ENCODE measurements at places on chromosomes 16 and 17. TPM values are rescaled to one million over a fixed set of nuclear protein-coding genes. Genes with fewer than 3 reads are reported as not detected.
A peak's percentile ranks its signal among the peaks of the same experiment; 100 is the strongest.

The HBA1 gene
- 3,215 TPM for total RNA-seq

The NUP85 gene
- total RNA-seq: 33.5 TPM

- no peak for DNase-seq
These were observed 31.8 kb upstream of the PITPNM3 start for GRCh38 chr17:6588165-6588564.

DNA sequence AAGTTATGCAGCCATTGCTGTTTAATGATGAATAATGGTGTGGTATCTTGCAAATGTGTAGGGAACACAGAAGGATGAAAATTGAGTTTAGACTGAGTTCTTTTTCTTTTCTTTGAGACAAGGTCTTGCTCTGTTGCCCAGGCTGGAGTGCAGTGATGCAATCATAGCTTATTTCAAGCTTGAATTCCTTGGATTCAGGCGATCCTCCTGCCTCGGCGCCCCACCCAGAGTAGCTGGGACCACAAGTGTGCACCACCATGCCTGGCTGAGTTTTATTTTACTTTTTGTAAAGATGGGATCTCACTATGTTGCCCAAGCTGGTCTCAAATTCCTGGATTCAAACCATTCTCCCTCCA lies 74.6 kb upstream of the TBC1D3K start:
- no peak for DNase-seq

DNA sequence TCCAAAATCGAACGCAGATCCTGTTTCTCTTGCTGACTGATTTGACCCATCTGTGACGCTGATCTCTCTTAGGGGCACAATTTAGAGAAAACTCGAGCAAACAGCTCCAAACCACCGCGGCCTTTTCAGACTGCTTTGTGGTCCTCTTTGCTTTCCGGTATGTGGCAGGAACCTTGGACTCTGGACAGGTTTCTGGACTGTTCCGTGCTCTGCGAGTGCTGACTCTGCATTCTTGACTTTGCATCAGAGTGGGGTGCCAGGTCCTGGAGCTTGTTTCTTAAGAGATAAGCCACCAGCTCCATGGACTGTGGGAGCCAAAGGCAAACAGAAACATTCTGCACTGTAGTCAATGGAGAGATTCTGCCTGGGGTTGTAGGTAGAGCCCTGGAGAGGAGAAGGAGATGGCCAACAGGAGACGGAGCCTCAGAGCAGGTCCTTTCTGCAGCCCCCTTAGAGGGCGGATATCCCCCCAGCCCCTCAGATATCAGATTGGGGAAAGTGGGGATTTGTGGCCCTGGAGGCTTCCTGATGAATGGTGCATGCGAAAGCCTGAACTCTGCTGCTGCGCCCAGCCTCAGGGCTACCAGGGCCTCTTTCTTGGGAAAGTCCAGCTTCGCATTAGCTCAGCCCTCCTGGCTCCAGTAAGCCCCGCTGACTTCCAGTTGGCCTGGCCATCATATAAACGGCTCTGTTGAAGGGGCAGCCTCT lies 65.6 kb downstream of the WIPI1 start:
- DNase-seq: no peak

The MYO15B gene
- 81.4 TPM for total RNA-seq

DNA sequence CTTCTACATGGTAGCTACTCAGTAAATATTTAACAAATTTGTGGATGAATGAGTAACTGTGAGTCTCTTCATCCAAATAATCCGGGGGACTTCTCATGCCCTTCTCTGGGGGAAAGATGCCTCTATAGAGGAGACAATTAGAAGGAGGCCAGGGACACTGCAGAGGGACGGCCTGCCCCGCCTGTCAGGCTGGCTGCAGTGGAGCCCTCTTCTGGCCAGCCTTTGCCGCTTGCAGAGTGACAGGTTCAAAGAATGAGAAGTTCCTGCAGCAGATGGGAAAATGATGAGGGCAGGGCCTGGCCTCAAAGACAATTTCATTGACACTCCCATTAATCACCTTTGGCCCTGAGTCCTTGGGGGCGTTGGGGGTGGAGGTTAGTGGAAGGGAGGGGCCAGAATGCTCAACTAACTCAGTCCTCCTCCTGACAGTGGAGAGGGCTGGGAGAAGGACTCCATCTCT lies 339.0 kb downstream of the MAF start:
- DNase-seq: no peak

DNA sequence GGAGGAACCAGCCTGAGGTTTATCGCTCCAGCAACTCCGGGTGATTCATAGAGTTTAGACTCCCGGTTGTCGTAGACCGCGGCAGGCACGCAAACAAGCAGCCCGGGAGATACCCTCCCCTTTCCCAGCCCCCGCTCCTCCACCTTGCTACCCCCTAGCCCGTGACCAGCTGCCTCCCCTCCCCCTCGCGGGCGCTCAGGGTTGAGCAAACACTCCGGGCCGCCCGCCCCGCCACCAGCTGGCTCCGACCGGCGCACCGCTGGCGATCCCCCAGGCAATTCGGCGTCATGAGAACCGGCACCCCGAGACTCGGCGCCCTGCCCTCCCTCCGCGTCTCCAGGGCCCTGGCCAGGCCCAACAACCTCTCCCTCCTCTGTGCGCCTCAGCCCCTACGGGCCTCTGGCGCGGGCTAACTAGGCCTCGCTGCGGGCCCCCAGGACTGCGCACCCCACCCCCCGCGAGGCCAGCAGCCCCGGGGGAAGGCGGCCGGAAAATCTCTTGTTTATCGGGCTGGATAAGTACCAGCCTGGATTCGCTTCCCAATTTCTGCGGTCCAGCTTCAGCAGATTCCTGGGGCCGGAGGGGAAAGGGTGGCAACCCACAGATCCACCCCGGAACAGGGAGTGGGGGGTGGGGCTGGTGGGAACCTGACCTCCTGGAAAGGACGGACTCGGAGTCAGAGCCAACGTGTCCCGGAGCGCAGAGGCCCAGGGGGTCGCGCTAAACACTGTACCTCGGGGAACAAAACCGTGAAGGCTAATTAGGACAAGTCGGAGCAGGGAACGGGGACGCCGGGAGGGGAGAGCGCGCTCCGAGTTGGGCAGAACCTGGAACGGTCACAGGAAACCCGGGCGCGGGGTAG lies 951 bp upstream of the GPRC5C start:
- DNase-seq: peak; percentile 79

GRCh38 chr16:3934491-3935181 lies 54.1 kb upstream of the CREBBP start:
- DNase-seq: no peak

DNA sequence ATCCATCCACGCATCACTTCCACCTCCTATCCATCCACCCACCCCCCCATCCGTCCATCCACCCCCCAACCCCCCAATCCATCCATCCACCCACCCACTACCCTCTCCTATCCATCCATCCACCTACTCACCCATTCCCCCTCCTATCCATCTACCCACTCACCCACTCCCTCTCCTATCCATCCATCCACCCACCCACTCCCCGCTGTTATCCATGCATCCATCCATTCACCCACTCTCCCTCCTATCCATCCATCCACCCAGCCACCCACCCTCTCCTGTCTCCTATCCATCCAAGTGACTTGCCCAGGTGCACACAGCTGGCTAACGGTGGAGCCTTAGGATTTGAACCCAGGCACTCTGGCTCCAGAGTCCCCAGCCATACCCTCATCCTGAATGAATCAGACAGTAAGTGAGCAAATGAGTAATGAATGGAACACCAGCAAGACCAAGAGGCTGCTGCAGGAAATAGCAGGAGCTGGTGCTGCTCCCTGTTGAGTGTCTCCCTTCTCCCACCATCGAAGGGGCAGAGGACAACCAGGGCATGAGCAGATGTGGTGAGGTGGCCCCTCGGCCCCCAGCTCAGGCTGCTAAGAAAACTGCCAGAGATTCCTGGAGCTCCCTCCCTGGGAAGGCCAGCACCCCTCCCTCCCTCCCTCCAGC lies 62.5 kb downstream of the LITAF start:
- no peak for DNase-seq

DNA sequence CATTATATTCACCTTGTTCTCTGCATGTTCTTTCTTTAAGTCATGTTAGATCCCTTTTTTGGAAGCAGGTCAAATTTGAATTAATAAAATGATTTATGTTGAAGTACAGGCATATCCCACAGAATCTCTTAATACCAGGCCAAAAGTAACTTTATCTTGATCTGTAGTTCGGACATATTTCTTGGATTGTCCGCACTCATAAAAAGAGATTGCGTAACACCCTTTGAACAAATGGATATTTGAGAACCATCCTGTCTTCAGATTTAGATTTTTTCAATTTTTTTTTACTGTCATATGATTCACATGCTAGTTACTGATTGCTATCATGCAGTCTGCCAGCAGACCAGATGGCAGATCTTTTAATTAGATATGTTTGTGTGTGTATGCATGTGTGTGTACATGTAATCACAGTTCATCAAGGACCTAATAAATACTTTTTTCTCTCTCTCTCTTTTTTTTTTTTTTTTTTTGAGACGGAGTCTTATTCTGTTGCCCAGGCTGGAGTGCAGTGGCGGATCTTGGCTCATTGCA lies 352.6 kb downstream of the WWOX start:
- DNase-seq: peak; percentile 94

DNA sequence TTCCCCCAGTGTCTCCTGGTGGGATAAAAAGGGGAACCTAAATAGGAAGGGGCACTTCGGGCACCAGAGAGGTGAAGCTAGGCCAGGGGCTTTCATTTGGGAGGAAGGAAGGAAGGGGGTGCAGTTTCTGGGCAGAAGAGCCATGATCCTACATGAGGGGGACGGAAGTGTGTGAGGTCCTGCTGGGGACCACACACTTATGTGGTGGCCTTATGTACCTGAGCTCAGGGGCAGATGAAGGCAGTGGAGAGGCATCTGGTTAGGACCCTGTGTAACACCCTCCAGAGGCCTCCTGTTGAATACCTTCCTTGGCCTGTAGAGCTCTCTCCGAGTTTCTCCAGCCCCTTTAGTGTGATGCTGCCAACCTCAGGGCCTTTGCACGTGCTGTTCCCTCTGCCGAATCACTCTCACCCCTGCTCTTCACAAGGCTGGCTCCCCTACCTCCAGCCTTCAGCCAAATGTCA lies 21.2 kb downstream of the IGFBP4 start:
- no peak for DNase-seq

- DNase-seq: no peak
These were observed 724 bp downstream of the UBE2I start for GRCh38 chr16:1309888-1310831.

- no peak for DNase-seq
These were observed 21.5 kb downstream of the DCAF7 start for GRCh38 chr17:63571632-63572310.

- no peak for DNase-seq
These were observed 9.4 kb downstream of the CWC25 start for GRCh38 chr17:38815576-38816193.

DNA sequence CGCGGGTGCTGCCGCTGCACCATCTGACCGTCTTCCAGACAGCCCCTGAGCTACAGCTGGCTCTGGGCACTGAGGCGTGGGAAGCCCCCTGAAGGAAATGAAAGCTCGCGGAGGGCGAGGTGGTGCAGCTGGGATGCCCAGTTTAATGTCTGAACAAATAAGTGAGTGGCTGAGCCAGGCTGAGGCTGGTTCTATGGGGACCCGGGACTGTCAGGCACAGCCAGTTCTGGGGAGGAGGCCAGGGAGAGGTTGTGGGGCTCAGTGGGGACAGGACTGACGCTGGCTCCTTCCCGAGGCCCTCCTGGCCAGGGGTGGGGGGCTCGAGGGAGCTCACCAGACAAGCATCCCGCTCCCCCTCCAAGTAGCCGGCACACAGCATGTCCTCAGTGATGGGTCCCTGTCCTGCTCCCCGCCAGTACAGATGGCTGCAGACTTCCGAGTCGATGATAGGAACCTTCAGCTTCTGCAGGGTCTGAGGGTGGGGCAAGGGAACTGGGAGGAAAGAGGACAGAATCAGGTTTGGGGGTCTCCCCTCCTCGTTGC lies 4.4 kb downstream of the PRSS22 start:
- no peak for DNase-seq

DNA sequence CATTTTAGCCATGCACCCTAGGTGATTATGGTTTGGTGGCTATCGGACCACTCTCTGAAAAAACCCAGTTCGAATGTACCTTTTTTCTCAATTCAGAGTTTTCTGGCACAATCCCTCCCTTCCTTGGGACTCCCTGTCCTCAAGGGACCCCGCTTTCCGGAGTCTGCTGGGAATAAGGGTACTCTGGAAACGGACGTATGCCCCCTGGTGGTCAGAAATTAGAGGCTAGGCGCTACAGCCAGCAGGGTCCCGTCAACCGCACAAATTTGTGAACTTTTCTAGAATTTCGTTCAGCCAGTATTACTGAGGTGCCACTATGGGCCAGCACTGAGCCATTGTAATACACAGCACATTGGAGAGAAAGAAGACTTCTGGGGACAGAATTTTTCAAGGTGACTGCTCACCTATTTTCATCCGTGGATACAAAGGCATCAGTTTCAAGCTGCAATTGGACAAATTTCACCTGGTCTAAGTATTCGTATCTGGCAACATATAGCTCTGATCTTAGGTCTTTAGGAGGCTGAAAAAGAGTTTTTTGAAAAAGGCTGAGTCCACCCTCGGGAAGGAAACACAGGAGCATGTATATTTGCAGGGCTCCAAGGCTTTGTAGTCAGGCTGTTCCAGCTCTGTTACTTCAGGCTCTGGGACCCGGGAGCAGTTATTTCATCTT lies 27.1 kb upstream of the CRYBA1 start:
- DNase-seq: peak; percentile 87

- DNase-seq: peak; percentile 89
These were observed 42.4 kb downstream of the RAI1 start for GRCh38 chr17:17723354-17724261.

DNA sequence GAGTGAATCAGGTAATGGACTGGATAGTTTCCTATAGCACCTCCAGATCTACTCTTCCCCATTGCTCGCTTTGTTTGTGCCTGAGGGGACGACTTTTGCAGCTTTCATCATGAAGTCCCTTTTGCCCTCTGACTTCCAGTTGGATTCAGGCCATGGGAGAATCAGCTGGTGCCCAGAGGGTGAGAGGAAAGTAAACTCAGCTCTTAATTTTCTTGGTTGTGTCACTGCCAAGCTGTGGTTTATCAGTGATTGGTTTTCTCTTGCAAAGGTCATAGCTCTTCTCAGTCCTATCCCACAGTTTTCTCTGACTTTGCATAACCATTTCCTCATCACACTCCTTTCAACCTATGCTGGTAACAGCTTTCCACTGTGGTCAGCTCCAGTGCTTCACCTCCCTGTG lies 200.1 kb downstream of the KCNJ2 start:
- DNase-seq: no peak

DNA sequence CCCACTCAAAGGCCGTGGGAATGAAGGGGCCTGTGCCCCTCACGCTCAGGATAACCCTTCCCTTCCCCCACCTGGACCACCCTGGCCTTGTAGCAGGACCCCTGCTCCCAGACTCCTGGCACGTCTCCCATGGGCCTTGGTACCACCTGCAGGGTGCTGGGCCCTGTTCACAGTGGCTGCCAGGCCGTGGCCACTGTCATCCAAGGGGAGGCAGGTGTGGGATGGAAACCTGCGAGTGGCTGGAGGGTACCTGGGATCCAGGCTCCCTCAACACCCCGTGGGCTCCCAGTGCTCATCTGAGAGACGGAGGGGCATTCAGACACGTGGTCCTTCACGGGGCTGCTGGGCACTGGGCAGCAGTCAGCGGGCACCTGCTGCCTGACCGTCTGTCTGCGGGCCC lies 75.6 kb upstream of the CIBAR2 start:
- no peak for DNase-seq

GRCh38 chr17:76545918-76546555 lies 6.2 kb downstream of the PRCD start:
- DNase-seq: no peak

GRCh38 chr17:4195306-4195705 lies 52.3 kb downstream of the CYB5D2 start:
- no peak for DNase-seq

GRCh38 chr17:21129023-21129681 lies 2.4 kb downstream of the DHRS7B start:
- peak; percentile 50 for DNase-seq

Data from umbilical cord (tissue), 2 donors.